ENCODE measurements at places on chromosomes 1 and 21.

GRCh38 chr1:155649676-155650075 lies 38.9 kb downstream of the YY1AP1 start:
- DNase-seq = no peak

DNA sequence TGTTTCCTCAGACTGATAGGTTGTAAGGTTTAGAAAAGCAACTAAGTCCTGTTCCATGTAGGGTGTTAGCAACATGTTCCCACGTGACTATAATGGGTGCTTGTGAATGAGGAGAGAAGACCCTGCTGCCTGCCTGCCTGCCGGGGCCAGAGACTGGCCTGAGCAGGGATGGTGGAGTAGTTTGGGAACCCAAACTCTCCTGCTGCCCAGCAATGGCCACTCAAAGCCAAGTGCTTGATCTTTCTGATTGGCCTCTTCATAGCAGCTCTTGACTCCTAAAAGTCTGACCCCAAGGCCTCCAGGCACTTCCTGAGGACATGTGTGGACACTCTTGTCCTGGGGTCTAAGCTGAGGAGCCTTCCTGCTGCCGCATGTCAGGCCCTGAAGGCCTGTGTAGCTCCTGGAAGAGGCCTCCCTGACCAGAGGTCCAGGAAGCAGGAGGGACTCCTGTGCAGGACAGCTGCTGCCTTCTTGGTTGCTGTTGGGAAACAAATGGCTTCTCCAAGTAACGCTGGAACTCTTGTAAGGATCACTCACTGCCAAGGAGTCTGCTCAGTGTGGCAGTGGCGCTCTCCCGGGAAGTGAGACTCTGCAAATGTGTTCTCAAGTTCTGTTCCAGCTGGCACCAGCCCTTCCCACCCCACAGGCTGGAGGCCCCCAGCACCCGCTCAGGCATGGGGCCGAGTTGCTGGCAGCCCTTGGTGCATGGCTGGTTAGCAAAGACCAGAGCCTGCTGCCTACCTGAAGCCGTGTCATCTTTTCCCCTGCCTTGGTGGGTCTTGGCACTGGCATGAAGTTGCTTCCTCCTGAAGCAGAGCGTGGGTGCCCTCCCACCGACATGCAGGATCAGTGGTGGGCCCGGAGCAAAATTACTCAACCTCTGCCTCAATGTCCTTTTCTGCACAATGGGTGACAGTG lies 35.5 kb downstream of the MAN1C1 start:
- no peak for DNase-seq

- DNase-seq = no peak
Measured at GRCh38 chr1:14149431-14149830, 449.1 kb upstream of the KAZN start.

- DNase-seq = no peak
Measured at GRCh38 chr21:14838400-14838799, 226.4 kb downstream of the NRIP1 start.

DNA sequence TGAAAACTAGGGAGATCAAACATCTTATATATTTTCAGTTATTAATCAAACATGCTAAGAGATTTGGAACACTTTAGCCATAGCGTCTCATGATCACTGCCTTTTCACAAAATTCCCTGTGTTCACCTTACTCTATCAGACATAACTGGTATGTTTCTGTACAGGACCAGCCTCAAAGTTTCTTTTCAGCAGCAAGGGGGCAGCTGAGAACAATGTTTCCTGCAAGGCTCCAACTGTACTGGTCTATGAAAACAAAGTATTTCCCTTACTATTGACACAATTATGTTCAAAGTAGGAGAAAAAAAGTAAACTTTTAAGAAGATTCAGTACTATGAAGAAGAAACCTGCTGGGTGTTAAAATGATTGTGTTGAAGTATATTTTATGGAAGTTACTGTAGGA lies 98.5 kb downstream of the ATF6 start:
- DNase-seq = no peak

DNA sequence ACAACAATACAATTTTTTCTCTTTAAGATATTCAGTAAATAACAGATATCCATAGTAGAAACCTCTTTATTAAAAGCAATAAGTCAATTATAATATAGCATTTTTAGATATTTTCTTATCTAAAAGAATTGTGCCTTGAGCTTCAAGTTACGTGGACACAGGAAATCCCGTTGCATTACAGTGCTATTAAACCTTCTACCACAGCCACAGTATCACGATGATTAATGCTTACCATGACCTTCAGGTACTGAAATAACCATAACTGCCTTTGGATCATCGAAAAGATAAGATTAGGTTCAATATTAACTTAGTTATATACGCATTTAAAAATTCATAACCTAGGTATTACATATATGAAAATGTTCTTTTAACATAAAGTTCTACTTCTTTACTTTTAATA lies 17.9 kb downstream of the B3GALNT2 start:
- peak; percentile 18 for DNase-seq

- DNase-seq = no peak
Measured at GRCh38 chr1:201761178-201761577, 67.8 kb upstream of the IPO9 start.

DNA sequence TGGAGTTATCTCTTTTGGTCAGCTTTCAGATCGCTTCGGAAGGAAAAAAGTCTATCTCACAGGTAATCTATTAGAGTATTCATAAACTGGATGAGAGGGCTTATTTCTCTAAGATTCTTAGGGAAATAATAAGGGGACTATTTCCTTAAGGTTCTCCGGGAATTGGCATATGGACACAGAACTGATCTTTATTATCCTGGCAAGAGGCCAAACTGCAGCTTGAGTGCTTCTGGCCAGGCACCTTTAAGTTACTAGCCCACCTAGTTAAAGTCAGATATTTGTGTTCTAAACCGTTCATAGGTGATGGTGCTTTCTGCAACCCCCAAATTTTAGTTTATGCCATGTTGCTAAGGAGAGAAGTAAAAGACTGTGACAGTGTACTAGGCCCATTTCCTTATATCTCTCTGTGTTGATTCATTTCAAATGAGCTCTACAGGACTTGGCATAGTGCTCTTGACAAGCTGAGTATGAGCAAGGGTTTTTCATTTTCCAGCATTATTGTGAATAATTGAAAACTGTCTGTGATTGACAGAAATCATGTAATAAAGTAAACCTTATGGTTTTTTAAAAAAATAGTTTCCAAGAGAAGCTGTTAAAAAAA lies 43.4 kb downstream of the SLC22A15 start:
- no peak for DNase-seq

DNA sequence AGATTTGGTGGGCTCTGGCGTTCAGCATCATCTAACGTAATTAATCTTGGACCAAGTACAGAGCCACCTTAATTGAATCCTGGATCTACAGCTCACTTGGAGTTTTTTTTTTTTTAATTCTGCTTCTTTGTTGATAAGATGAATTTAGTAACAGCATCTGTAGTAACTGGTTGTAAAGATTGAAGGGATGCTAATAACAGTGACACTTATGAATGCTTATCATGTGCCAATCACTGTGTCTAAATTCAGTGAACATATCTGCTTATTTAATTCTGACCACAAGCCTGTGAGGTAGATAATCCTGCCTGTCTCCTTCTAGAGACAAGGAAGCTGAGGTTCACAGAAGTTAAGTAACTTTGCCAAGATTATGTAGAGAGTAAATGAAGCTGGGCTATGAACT lies 408.0 kb downstream of the RWDD3 start:
- DNase-seq = no peak

GRCh38 chr1:214491468-214492146 lies 59.8 kb downstream of the PTPN14 start:
- no peak for DNase-seq

GRCh38 chr1:189237008-189237407 lies 1240.7 kb downstream of the BRINP3 start:
- DNase-seq = no peak

- DNase-seq = peak; percentile 12
Measured at GRCh38 chr21:23968722-23969647, 1638.3 kb downstream of the MRPL39 start.

GRCh38 chr1:33177996-33178540 lies 3.8 kb downstream of the TRIM62 start:
- no peak for DNase-seq

- DNase-seq = no peak
Measured at GRCh38 chr1:2024887-2025286, 5.7 kb downstream of the GABRD start.

GRCh38 chr1:228827019-228827418 lies 91.7 kb downstream of the RHOU start:
- DNase-seq = no peak

GRCh38 chr1:161718559-161719324 lies 2.6 kb upstream of the FCRLB start:
- DNase-seq = no peak

- DNase-seq = no peak
Measured at GRCh38 chr1:1039145-1039910, 19.4 kb downstream of the AGRN start.

DNA sequence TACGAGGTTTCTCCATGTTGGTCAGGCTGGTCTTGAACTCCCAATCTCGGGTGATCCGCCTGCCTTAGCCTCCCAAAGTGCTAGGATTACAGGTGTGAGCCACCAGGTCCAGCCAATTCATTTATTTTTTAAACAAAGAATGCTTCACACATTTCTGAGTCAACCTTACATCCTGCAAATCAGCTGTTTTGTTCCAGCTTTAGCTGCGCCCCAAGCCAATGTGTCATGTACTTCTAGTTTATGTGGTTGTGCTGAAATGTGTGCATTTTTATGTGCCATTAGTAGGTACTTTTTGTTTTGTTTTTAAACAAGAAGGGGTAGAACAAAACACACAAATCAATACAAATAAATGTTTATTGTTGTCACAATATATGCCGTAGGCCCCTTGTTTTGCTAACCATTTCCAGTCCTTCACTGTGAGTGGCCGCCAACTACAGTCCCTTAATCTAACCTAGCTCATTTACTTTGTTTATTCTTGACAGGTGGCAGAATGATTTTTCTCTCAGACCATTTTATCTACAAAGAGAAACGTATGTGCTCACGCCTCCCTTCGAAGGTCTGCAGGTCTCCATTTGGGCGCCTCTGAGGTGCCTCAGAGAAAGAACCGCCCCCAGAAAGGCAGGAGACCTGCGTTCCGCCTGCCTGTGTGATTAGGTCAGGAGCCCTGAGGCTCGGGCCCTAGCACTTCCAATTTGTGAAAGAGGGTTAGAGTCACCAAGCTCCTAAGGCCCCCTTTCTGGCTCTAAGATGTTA lies 2.8 kb upstream of the CASQ2 start:
- DNase-seq = no peak

DNA sequence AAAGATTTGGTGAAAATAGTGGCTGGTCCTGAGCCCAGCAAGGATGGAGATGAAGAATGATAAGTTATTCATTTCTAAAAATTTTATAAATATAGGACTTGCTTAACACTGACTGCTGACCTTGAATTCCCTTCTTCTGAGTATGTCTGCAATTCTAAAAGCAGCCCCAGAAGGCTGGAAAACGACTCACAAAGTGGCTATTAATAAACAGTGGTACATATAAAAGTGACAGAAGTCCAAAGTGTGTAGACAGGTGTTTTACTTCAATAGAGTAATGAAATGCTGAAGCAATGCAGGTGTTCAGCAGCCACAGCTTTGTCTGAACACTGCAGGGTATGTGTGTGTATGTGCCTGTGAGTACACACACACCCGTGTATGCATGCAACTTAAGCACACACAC lies 219.0 kb upstream of the NRIP1 start:
- DNase-seq = no peak

GRCh38 chr1:219781491-219781890 lies 146.9 kb downstream of the SLC30A10 start:
- DNase-seq = no peak

- DNase-seq = no peak
Measured at GRCh38 chr1:244010703-244011123, 40.4 kb upstream of the ZBTB18 start.

DNA sequence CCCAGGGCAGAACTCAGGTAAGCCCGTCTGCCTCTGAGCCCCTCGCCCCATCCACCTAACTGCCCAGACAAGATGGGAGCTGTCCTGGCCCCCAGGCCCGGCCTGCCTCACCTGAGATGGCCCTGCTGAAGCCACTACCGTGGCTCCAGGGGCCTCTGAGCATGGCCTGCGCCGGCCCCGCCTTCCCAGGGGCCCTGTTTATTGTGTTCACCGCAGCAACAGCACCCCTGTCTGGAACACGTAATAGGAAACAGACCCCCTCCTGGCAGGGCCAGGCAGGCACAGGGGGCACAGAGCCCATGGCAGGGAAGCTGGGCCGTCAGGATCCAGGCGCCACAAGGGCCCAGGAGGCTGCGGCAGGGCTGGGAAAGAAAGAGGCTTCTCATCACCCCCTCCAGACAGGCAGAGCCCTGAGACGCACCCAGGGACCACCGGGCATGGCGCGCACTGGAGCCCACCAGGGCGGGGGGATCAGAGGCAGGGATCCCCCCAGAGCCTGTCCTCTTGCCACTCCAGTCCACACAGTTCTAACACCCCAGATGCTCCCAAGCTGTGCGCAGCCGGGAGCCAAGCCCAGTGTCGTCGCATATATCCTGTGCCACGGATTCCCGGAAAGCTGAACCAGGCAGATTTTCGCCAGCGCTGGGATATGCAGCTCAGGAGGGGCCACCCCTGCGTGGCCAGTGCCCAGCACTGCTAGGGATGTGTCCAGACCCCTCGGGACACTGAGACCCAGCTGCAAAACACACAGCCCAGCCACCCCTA lies 62.6 kb downstream of the ARHGEF16 start:
- no peak for DNase-seq

DNA sequence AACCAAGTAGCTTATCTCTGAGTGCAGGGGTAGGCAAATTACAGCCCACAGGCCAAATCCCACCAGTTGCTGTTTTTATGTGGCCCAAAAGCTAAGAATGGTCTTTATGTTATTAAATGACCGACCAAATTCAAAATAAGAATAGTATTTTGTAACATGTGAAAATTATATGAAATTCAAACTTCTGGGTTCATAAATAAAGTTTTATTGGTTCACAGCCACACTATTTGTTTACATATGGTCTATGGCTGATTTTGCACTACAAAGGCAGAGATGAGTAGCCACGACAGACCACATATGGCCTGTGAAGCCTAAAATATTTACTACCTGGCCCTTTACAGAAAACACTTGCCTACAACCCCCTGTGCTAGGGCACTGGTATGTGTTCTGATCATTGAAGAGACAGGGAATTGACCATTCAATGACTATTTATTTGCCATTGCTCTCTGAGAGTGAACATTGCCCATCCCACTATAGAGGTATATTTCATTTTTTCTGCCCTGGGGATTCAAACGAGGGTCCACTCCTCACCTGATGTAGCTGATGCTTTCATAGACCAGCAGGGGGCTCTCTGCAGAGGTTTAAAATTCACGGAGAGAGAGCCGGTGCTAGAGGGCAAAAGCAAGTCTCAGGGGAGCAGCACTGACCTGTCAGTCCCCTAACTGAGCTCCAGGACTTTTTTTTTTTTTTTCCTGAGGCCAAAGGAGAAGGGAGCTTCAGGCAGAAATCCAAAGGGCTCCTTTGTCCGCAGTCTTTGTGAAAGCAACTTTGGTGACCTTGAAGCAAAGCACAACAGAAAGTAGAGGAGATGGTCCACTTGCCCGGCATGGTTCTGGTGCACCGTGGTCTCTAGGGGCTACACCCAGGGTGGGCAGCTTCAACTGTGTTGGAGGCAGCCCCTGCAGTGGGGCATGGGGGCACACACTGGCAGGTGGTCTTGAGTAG lies 7.3 kb upstream of the GNL2 start:
- DNase-seq = peak; percentile 6

- no peak for DNase-seq
Measured at GRCh38 chr1:40414331-40414730, 35.9 kb upstream of the ZFP69B start.

- no peak for DNase-seq
Measured at GRCh38 chr1:66998972-66999371, 55.0 kb downstream of the SLC35D1 start.

Data from NCI-H226 (cell line).